Activated naive CD8-positive, alpha-beta T cell treated with anti-CD3 and anti-CD28 coated beads, Interleukin-2, amount 50 U/mL, for 24 hours (primary cell): ENCODE measurements at places on chromosomes 4 and X.

DNA sequence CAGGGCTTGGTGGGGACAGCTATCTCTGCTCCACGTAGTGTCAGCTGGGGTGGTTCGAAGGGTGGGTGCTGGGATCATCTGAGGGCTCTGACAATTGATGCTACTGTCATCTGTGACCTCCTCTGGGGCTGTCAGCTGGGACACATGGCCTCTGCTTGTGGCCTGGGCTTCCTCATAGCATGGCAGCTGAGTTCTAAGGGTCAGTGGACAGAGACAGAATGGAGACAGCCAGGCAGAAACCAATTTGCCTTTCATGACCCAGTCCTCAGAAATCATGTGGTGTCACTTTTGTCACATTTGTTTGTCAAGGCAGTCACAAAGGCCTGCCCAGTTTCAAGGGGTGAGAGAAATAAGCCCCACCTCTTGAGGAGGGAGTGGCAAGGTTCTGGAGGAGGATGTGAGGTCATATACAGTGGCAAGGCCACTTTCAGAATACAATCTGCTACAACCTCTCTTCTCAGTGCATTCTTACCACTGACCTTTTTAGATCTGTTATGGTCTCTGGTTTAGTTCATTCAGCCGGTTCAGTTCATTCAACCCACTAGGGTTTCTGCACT lies 103.6 kb upstream of the BCOR start:
- no peak for DNase-seq

DNA sequence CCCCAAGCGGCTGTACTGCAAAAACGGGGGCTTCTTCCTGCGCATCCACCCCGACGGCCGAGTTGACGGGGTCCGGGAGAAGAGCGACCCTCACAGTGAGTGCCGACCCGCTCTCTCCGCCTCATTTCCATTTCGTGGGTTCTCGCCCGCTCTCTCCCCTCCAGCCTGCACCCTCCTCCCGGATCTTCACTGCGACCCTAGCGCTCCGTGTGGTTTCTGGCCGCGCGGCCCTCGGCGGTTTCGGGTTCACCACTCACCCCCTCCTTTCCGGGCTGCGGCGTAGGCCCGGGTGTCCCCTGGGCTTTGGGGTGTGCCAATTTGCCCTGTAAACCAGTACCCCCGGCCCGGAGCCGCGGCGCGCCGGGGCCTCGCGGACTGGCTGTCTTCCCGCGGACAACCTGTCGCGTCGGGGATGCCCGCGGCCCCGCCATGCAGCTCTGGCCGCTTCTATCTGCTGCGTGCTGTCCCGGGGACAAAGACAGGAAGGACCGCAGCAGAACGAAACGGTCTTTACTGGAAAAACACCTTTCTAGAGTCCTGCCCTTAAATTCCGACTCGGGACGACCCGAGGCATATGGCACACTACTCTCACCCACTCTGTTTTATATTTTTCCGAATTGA lies 737 bp downstream of the FGF2 start:
- peak; percentile 38 for DNase-seq

- DNase-seq: no peak
Observed at GRCh38 chr4:125484912-125485311, 170.2 kb downstream of the FAT4 start.

DNA sequence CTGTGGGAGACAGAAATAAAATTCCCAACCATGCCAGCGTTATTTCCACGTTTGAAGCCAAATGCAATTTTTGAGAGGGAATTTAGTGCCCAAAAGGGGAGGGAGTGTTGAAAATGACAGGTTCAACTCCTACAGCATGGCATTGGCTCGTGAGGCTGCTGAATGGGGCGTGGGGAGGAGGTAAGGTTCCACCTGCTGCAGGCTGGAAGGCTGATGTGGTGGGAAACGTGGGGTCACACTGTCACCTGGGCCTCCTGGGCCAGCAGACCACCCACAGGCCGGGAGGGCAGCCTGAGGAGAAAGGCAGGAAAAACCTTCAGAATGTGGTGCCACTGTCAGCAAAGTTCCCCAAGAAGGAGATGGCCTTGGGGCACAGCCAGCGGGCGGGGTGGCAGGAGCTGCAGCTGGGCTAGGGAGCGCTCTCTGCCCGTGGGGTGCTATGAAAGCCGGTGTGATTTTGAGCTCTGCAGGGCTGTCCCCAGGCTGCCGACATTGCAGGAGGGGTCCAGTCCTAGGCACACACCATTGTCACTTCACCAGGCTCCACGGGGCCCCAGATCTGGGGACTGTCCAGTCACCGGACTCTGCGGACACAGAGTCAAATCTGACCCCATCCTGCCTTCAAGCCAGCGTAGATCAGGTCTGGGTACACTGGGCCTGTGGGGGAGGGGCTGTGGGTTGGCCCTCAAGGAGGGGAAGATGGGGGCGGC lies 19.6 kb downstream of the MSANTD1 start:
- no peak for DNase-seq

DNA sequence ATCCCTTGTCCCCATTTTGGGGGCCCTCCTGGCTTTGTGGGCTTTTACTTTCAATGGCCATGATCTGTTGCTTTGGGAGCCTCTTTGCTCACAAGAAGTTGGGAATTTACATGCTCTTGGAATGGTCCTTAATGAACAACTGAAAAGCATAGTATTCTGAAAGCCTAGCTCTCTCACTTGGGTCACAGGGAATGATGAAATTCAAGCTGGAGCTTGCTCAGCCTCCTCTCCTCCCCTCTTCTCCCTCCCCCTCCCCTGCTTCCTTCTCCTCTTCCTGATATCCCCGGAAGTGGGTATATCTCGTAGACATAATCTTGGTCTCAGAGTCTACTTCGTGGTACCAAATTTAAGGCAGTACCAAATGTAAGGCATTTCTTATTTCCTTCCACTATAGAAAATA lies 400.6 kb upstream of the NR3C2 start:
- DNase-seq: no peak

DNA sequence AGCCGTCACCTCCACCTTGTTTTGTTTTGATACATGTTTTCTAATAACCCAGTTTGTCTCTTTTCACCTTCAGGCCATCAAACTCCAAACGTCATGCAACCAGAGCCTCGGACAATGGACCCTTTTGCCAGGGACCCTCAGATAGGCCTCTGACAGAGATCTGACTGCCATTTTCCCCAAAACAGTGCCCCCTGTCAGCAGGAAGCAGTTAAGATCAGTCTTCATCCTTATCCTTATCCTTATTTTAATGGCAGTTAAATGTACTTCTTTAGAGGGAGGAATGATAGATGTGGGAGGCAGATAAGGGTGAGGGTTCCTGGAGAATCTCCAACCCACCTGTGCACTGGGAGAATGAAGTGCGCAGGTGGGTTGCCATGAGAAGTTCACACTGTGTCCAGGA lies 135.7 kb downstream of the ANAPC10 start:
- no peak for DNase-seq

GRCh38 chrX:107205770-107206696 lies at the start of the genes DNAAF6 and NUP62CL:
DNAAF6 (plus strand) TSS chrX:107206611; CDS start chrX:107212876, 6,265 bp downstream.
NUP62CL (minus strand) TSS chrX:107206433; CDS start chrX:107175146, 31,287 bp downstream.
- peak; percentile 61 for DNase-seq

DNA sequence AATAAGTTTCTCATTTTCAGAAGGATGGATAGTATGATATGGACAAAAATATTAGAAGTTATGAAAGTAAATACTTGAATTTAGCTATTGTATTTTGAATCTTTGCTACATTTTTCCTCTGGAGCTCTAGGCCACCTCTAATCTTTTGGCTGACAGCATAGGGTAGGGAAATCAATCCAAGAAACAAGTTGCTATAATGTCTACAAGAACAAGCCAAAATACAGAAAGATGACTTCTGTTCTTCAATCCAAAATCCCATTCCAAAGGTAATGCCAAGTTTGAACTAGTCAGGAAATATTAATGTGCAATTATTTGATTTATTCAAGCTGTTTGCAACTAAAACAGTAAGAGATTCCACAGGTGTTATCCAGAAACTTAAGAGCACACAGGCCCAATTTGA lies 1323.1 kb downstream of the ADGRL3 start:
- DNase-seq: no peak

DNA sequence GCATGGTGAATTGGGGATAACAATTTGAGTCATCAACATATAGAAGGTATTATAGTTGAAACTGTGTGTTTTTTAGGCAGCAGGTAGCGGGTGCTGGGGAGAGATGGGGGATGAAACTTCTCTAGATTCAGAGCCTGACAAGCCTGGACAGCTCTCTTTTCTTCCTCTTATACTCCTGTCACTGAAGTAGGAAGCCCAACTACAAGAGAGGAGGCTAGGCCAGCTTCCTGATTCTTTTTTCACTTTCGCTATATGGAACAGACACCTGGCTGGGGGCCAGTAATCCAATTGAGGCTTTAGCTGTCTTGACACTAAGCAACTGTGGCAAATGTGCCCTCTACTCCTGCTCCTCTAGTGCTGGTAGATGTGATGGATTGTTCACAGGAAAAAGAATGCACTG lies 69.2 kb downstream of the PHKA1 start:
- no peak for DNase-seq

DNA sequence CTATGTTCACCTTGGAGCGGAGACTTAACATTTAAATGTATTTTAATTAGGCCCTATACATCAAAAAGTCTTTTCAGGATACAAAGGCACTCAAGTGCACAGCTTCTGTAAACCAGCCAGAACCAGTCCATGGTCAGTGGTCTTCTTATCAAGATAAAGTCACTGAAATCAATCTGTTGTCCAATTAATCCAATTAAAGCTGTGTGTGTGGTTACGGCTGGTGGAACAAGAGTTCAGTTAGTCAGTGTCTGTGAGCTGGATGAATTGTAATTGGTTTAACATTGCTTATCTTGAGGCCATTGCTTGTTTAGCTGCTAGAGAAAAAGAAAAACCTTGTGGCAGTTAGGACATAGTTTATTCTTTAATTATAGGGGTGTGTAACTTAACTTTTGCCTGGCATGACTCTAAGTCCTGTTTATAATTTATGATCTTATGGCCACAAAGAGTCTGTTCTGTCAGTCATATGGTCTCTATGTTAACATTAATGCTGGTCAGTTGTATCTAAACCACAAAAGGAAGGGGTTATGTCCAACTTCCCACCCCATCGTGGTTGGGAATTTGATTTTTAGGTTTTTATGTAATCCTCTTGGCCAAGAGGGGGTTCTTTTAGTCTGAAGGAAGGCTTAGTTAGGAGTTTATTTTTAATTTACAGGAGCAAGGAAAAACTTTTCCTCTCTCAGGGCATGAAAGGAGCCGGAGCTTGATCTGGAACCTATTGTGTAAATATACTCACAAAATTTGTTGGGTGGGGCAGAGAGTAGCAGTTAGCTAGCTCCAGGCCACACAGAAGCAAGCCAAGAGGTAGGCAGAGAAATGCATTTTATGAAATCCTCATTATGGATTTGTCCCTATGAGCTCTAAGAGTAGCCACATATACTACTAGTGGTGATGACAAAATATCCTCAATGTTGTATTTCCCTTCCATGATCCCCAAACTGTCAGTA lies 665.7 kb upstream of the ACTRT1 start:
- DNase-seq: no peak

- no peak for DNase-seq
Observed at GRCh38 chr4:36704289-36704688, 422.9 kb downstream of the DTHD1 start.

DNA sequence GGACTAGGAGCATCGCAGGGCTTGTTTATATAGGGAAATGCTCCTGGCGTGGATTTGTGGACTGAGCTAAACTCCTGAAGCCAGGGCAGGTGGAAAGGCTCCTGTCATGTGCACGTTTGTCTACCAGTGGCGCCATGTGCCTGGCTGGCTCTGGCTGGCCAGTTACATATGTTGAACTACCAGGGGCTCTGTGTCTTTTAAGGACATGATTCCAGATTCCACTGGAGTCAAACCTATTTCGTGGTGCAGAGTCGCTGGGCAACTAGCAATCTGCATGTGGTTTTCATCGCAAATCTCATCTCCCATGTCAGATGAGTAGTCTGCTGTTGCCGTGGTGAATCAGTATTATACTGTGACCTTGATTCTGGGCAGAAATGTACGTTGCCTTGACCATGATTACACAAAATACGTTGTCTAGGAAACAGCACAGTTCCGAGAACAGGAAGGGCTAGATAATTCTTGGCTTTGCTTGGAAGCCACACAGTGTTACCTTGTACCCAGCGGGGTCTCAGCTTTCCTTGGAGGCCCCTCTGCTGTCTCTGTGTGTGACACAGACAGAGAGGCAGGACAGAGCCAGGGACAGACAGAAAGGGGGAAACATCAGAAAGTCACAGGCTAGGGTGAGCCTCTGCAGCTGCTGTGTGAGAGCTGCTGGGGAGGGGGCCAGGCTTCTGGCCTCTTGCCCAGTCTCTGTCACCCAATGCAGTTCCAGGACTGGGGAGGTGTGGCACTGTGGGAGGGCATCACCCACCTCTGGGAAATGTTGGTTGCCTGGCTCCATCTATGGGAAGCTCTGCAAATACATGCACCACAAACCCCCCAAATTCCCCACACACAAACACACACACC lies 19.2 kb downstream of the PNMA6E start:
- peak; percentile 6 for DNase-seq

- no peak for DNase-seq
Observed at GRCh38 chr4:41639291-41639690, 101.3 kb downstream of the LIMCH1 start.

GRCh38 chrX:30819080-30819479 lies 70.0 kb downstream of the TAB3 start:
- no peak for DNase-seq

DNA sequence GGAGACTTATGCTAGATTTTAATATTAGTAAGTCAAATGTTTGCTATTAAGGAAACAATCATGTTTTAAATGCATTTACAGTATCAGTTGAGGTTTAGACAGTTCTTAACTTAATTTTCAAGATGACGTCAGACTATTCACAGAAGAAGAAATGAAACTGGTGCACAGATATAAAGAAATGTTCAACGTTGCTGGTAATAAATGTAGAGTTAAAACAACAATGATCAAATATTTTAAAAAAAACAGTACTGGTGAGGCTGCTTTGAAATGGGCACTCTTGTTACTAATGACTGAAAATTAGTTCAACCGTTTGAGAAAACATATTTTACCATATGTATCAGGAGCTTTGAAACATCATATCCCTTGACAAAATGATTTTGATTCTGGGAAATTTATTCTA lies 44.2 kb downstream of the ABHD18 start:
- no peak for DNase-seq

- no peak for DNase-seq
Observed at GRCh38 chr4:188372829-188373228, 233.6 kb downstream of the TRIML1 start.
